ENCODE measurements at places on chromosomes 4 and X.

DNA sequence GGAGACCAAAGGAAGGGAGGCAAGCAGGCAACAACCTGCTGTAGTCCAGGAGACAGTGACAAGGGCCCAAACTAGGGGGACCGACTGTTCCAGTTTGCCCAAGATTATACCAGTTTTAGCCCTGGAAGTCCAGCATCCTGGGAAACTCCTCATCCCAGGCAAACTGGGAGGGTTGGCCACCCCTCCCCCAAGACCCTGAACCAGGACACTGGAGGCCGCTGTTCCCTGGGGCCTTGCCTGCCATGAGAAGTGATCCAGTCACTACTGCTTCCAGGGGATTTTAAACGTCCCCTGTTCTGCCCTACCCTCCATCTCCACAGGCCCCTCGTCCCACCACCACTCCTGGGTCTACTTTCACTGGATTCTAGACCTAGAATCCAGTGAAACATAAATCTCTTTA, 4.3 kb upstream of the DGAT2L6 start:
- no peak for DNase-seq

- DNase-seq, result no peak
Observed at GRCh38 chr4:52836678-52837077, 25.4 kb upstream of the RASL11B start.

DNA sequence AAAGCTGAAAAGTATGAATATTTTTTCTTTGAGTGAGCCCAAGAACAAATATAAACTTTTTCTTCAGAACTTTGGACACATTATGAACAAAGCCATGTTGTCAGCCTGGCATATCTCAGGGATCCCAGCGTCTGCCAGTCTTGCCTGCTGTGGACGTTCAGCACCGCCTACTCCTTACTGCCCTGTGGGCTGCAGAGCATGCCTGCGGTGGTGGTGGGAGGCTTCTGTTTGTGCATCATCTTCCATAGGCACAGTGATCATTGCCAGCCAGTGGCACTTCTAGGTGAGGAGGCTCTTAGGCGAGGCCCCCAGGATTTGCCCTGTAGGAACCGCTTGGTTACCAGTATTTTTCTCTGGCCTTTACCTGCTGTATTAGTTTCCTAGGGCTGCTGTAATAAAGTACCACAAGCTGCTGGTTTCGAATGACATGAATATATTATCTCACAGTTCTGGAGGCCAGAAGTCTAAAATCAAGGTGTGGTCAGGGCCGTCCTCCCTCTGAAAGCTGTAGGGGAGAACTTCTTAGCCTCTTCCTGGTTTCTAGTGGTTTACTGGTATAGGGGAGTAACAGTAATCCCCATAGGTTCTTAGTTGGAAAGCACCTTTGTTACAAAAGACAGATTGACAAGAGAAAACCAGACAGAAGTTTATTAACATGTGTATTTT, 15.4 kb downstream of the ANXA3 start:
- no peak for DNase-seq

GRCh38 chr4:168565130-168565529, 68.3 kb downstream of the PALLD start:
- no peak for DNase-seq

- no peak for DNase-seq
Observed at GRCh38 chr4:152735396-152735859, 44.1 kb downstream of the TIGD4 start.

DNA sequence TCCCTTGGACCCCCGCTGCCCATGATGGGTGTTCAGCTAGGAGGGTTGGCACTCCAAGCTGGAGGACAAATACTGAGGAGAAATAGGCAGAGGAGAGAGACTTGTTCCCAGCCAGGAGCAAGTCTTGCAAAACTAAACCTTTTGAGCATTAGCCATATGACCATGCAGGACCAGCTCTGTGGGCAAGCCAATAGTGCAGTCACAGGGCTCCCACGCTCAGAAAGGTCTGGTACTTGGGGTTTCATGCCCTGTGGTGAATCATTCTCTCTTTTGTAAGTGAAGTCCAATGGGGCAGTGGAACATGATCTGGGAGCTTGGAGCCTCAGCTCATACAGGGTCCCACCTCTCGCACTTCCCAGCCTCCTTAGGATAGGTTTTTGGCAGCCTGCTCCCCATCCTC, 300.9 kb downstream of the BCOR start:
- no peak for DNase-seq

DNA sequence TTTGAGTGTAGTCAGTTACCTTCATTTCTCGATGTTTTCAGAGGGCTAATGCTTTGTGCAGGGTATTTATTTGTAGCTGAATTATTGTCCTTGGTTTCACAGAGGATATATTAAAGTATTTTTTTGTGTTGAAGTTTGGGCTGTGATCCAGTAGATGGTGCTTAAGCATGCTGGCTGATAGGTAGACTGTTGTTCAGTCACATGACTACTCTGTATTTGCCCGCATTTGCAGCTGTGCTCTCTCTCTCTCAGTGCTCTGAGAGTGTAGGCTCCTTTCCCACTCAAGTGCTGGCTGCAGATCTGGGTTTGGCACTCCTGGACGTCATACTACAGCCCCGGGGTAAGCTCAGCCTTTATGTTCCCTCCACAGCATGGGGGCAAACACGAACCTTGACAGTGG, 21.7 kb downstream of the RAB40AL start:
- DNase-seq, result no peak

DNA sequence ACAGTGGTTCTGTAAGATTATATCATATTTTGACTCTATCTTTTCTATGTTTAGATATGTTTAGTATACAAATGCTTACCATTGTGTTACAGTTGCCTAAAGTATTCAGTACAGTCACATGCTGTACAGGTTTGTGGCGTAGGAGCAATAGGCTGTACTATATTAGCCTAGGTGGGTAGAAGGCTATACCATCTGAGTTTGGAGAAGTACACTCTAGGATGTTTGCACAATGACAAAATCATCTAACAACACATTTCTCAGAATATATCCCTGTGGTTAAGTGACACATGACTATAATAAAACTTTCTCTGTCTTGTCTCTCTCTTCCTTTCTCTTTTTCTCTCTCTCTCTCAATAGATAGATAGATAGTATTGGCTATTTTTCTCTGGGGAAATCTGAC, 1053.1 kb downstream of the STIM2 start:
- DNase-seq, result no peak

DNA sequence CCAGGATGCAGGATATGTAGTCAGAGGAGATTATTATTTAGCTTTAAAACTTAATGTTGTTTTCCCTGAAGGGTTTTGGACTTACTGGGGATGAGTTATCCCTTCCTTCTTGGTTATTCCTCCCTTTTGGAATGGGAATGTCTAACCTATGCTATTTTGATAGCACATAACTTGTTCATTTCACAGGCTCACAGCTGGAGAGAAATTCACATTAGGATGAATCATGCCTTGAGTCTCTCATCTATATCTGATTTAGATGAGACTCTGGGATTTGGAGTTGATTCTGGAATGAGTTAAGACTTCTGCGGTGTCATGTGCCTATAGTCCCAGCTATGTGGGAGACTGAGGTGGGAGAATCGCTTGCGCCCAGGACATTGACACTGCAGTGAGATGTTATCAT, 81.1 kb downstream of the ATP11C start:
- DNase-seq, result no peak

GRCh38 chrX:127405946-127406345, 586.4 kb downstream of the PRR32 start:
- DNase-seq, result no peak

GRCh38 chrX:124651031-124651430, 304.7 kb downstream of the SH2D1A start:
- DNase-seq, result no peak

DNA sequence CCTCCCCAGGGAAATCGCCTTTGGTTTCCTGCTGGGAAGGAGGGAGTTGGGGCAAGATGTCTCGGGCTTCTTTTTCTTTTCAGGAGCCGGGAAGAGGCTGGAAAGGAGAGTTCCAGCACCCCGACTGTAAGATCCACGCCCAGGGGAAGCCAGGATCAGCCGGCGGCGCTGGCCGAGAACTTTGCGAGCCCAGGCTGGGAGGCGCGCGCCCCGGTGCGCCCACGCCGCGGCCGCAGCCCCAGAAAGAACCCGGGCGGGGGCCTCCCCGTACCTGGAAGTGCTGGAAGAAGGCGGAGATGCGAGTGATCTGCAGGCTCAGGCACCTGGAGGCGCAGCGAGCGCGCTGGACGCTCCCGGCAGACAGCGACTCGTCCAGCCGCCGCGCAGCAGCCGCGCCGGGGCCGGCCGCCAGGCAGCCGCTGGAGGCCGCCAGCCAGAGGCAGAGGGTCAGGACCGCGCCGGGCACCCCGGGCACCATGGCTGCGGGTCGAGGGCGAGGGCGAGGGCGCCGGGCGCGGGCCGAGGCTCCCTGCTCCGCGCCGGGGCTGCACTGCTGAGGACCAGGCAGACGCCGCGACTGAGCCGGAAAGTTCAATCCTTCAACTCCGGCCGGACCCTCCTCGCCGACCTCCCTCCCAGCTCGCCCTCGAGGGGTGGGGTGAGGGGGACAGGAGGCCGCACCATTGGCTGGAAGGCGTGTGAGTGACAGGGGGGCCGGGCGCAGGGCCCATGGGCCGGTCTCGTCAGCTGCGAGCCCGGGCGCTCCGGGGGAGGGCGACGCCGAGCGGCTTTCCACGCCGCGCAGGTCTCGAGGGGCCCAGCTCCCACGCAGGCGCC, at the start of gene ANOS1:
Gene ANOS1 (minus strand): TSS at position 579 of the 837 bp plus-strand sequence. CDS start 101 bp downstream, at position 478.
- no peak for DNase-seq

GRCh38 chr4:185592845-185593488, 57.7 kb upstream of the PDLIM3 start:
- no peak for DNase-seq

- DNase-seq, result no peak
Observed at GRCh38 chr4:173365359-173365996, 5.3 kb upstream of the SAP30 start.

DNA sequence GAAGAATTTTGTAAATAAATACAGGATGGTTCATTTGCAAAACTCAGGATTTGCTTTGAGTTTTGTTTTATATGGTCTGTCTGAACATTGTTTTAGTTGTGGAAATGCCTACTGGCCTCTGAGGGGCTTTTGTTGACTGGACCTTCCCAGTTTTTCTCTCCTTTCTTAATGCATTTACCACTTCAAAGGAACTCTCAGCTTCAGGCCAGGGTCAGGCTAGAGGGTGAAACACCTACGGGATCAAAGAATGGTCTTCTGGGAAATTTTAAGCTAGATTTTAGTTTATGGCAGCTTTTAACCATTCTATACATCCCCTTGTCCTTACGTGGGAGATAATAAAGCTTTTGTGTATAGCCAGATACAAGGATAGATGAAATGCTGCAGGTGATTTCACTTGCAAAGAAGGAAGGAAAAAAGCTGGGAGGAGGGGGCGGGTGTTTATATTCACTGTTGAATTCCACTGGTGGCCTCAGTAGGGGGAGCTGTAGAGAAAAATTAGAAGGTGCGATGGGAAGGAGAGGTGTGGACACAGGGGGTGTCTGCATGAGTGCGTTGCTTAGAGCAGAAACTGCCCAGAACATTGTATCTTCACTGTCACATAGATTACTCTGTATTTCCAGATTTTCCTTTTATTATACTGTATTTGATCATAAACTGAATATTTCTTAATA, 151.8 kb downstream of the TSPAN5 start:
- DNase-seq, result no peak

DNA sequence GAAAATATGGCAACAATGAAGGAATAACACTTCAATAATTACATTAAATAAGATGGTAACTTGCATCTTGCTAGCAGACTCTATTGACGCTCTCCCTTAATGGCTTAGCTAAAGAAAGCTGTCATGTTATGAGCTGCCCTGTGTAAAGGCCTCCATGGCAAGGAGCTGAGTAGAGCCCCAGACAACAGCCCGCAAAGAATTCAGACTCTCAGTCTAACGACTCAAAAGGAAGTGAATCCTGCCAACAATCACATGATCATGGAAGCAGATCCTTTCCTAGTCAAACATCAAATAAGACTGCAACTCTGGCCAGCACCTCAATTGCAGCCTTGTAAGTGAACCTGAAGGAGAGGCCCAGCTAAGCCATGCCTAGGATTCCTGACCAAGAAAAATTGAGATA, 157.6 kb downstream of the MAB21L2 start:
- DNase-seq, result no peak

GRCh38 chr4:8277356-8278008, 7.9 kb downstream of the HTRA3 start:
- no peak for DNase-seq

GRCh38 chr4:590313-590841, 14.3 kb upstream of the TMEM271 start:
- no peak for DNase-seq

- DNase-seq, result no peak
Observed at GRCh38 chr4:137685357-137685756, 153.1 kb upstream of the PCDH18 start.

- DNase-seq, result no peak
Observed at GRCh38 chr4:177006331-177006730, 213.6 kb upstream of the VEGFC start.

DNA sequence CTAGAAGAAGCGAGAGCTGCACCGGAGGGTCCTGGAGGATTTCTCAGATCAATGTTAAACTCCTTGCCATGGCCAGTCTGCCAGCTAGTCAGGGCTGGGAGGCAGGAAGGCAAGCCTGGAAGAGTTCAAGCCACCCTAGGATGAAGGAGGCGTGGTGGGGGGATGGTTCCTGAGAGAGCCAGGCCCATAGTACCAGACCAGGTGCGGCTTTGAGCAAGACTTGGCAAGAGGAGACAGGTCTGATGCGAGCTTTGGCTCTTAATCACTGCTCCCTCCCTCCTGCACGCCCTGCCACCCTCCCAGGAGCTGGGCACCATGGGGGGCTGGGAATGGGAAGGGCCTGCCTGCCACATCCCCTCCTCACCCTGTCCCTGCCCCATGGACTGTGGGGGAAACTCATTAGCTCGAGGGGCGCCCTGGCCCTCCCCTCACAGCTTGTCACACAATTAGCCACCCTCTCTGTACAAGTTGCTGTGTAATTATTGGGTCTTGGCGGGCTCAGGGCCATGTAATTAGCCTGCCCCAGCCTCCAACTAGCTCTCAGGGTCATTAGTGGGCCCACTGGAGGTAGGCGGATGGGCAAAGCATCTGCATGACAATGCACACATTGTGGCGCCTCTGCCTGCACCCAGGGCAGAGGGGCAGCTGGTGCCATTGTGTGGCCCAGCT, 50.3 kb downstream of the EFNB1 start:
- no peak for DNase-seq

DNA sequence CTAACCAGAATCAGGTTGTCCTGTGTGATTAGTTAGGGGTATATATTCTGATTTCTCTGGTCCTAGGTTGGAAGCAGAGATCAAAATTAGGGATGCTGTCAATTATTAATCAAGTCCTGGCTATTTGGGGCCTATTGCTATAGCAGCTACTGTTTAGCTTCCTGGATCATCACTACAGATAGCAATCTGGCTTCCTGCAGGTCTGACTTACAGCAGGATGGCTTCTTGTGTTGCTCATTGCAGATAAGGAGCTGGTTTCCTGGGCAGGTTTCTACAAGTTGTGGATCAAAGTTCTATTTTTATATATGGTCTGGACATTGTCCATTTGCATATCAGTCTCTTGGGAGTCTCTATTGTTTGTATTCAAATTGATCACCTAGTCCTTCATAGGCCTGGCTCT, 57.7 kb upstream of the C4orf54 start:
- no peak for DNase-seq

DNA sequence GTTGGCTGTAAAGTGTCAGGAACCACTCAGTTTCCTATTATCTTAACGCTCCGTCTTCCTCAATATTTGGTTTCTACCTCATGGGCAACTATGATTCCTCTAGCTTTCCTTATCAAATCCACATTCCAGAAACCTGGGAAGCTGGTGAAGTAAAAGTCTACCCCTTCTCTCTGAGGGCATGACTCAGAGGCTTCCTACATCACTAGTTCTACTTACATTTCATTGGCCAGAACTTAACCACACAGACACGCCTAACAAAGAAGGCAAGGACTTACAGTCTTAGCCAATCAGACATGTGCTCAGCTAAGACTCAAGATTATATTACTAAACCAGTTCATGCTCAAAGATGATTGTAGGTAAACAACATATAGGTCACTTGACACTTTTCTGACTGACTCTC, 30.4 kb downstream of the COX7B2 start:
- no peak for DNase-seq
